ENCODE measurements at places on chromosomes 3 and 15.

- no peak for DNase-seq
These were observed 12.1 kb downstream of the MRPS22 start for GRCh38 chr3:139355891-139356290.

- no peak for DNase-seq
These were observed 126.3 kb downstream of the DMXL2 start for GRCh38 chr15:51496246-51496645.

DNA sequence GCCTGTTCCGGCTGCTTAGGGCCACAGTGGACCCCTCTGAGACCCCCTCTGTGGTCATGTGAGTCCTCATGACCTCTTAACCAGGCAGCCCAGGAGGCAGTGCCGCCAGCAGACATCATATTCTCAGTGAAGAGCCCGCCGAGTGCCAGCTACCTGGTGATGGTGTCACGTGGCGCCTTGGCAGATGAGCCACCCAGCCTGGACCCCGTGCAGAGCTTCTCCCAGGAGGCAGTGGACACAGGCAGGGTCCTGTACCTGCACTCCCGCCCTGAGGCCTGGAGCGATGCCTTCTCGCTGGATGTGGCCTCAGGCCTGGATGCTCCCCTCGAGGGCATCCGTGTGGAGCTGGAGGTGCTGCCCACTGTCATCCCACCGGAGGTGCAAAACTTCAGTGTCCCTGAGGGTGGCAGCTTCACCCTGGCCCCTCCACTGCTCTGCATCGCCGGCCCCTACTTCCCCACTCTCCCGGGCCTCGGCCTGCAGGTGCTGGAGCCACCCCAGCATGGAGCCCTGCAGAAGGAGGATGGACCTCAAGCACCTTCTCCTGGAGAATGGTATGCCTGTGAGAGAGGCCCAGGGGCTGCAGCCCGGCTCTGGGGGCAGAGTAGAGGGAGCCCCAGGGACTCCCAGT lies 176.1 kb downstream of the TBC1D2B start:
- no peak for DNase-seq

DNA sequence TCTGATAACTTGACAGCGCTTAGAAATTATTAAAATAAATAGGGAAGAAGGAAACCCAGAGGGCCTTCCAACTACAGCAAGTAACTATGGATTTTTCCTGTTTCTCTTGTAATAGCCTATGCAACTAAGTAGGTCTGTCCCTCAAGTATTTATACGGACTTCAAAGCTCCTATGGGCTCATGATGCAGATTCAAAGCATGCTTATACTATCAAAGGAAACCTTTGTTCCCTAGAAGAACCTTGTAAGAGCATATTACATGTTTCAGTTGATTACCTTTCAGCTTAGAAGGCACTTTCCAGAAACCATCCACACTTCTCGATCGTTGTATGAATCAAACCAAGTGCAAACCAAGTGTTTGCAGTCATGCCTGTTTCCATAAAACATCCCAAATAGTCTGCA lies 158.8 kb downstream of the ALCAM start:
- DNase-seq: no peak

DNA sequence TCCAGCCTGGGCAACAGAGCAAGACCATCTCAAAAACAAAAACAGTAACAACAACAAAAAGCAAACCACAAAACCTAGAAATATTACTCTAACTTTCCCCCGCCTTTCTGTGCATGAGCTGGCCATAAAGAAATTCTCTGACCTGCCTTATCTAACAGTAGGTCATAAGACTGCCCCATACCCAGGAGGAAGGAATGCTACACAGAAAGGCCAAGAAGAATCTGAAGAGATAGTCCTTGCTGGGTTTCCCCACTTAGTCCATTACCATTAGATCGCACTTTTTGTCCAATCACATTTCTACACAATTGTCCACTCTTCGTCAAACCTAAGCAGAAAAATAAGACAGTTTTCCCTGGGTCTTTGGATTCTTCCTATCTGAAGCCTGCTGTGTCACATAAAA lies 23.5 kb downstream of the CIAO2A start:
- DNase-seq: no peak

GRCh38 chr3:72548981-72549380 lies 299.3 kb downstream of the SHQ1 start:
- DNase-seq: no peak

DNA sequence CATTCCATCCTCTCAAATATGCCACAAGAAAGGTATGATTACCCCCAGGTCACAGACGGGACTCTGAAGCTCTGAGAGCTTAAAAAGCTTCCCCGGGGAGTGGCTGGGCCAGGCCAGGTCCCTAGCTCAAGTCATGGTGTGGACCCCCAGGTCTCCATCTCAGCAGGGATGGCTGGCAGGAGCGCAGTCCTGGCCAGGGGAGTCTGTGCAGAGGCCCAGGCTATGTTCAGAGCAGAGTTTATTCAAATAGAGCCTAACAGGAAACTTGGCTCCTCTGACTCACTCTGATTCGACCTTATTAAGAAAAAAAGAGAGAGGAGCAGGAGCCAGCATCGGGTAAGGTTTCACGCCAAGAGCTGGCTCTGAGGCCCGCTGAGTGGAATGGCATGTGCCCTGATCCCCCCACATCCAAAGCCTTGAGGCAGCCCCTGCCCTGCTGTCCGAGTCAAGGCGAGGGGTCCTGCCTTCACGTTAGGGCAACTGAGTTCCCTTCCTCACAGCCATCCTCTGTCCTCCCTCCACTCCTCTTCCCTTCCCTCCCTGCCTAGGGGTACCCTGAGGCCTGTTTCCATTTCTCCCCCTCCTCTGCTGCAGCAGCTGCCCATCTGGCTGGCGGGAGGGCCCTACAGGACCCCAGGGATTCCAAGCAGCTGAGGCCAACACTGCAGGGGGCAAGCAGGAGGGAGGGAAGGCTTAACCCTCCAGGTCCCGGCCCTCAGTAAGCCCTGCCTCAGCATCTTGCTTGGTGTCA lies 1.9 kb upstream of the LOXL1 start:
- DNase-seq: peak; percentile 89

DNA sequence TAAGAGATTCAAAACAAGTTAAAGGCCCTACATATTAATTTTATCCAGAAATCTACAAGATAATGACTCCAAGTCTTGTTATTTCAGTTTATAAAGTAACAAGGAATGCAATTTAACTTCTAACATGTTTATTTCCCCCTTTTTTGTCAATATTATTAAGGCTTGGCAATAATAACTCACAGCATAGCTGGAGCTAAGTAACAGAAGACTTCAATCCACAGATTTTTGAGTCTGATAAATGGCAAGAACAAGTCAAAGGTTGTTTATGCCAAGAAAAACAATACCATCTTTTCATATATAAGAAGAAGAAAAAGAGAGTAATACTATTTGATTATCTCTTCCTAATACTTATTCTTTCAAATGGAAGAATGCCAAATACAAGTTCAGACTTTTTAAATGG lies 631.0 kb upstream of the CCDC54 start:
- DNase-seq: no peak

DNA sequence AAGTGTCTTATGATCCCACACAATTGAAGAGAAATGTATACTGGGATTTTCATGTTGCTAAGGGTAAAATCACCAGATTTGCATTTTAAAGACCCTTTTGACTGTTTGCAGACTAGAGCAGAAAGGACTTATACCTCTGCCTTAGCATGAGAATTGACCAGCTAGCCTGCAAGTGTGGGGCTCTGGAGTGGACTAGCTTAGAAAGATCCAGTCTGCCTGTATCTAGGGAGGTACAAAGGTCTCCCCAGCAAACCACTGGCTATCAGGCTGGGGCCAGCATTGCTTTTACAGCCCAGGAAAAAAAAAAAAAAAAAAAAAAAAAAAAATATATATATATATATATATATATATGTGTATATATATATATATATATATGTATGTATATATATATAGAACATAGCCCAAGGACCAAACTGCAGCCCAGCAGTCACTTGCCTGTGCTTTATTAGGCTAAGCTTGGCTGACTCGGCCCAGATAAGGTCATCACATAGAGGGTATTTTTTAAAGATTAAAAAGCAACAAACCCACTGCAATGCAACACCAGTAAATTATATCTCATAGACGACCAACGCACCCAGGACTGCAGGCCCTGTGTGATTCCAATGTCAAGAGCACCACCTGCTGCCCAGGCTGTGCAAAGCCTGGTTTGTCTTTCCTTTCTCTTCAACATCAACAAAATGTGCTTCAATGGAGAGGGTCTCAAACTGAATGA lies 63.7 kb downstream of the DCLK3 start:
- peak; percentile 75 for DNase-seq

- DNase-seq: peak; percentile 98
These were observed 37.9 kb downstream of the LIPC start for GRCh38 chr15:58469432-58470353.

Data from fibroblast of skin of right quadriceps (primary cell).